H9 (cell line): ENCODE measurements at places on chromosomes 2 and 18. TPM values are rescaled to one million over a fixed set of nuclear protein-coding genes. Genes with fewer than 3 reads are reported as not detected.

GRCh38 chr2:188196343-188197008 is 95.2 kb upstream of the GULP1 start:
- no peak overlapping the region for H3K27ac ChIP-seq
- no peaks in the 10 kb centered on the region for H3K27me3 ChIP-seq
- peaks cover 3% of the 10 kb centered on the region; the same call in 1 of the 2 replicates for H3K4me1 ChIP-seq
- no peaks in the 10 kb centered on the region for H3K36me3 ChIP-seq
- no peak for DNase-seq

- H3K36me3 ChIP-seq, result no peaks in the 10 kb centered on the region
- H3K27me3 ChIP-seq, result no peaks in the 10 kb centered on the region
- no peak overlapping the region for H3K4me3 ChIP-seq
- no peak overlapping the region for H3K27ac ChIP-seq
- no peaks in the 10 kb centered on the region for H3K4me1 ChIP-seq
- DNase-seq, result no peak
Observed at GRCh38 chr2:32260376-32260775, 4.3 kb downstream of the NLRC4 start.

DNA sequence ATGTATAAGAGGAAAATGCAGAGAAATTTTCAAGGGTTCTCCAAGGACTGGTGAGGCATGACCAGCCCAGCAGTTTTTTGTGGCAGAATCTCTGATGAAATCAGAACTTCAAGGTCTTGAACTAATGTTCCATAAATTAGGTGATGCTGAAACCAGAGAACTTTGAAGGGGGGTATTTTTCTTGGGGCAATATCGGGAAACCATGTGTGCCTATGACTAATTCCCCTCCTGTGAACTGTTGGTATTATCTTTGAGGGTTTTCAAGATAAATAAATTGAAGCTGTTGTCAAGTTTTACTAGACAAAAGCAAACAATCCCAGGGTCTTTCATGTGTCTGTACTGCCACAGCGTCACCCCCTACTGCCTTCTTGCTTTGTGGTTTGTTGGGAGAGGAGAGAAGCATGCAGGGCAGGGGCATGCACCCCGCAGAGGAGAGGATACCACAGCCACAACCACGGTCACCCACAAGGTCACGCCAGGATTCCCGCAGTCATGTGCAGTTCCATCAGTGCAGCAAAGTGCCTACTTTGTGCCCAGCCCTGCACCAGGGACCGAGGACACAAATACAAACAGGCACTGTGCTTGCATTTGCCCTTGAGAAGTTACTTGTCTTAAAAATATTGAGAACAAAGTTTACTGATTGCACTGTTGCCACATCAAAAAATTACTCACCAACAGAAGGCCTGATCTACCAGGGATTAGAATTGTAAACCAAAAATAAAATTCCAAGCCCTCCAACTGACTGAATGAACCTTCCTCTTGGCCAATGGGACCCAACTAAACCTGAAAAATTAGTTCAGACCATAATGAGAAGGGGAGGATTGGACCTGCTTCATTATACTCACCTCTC is 413.3 kb upstream of the TRIB2 start:
- no peak for DNase-seq
- H3K36me3 ChIP-seq, result no peaks in the 10 kb centered on the region

The SULT1C2 gene
- 1.6 and 2.2 TPM in 2 replicates for total RNA-seq

The UGT1A4 gene
- total RNA-seq, result not detected in 2 replicates

DNA sequence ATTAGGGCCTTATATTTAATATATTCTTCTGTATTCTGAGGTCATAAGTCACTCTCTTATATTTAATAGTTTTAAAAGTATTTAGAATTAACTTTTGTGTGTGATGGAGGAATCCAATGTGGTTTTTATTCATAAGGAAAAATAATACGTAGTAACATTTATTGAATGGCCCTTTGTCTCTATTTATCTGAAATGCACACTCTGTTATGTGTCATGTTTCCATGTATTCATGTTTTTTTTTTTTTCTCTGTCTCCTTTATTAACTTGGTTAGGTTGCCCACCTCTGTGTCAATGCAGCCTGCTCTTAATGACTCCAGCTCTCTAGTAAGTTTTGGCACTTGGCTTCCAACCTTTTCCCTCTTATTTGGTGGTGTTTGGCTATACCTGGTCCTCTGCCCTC is 33.8 kb downstream of the RNF144A start:
- H3K4me1 ChIP-seq, result no peaks in the 10 kb centered on the region
- no peak for DNase-seq
- H3K27ac ChIP-seq, result no peak overlapping the region
- H3K4me3 ChIP-seq, result no peak overlapping the region
- no peaks in the 10 kb centered on the region; the same call in 2 of the 3 replicates for H3K36me3 ChIP-seq

DNA sequence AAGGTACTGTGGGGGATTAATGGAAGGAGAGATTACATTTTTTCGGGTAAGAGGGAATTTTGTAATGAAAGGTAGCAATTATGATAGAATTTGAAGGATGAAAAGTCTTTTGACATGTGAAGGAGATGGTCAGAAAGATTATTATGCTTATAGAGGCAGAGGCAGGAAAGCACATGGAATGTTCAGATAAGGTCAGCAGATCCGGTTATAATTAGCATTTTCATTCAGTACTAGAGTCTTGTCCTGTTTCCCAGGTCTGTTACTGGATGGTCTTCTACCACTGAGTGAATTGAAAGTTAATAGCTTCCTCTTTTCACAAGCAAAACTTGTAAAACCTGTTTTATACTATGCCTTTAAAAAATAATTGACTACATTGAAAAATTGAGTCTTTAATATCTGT is 116.9 kb downstream of the PHLPP1 start:
- H3K4me1 ChIP-seq, result peaks cover 11% of the 10 kb centered on the region; the same call in 1 of the 2 replicates
- H3K27ac ChIP-seq, result peak overlapping the region; percentile 75
- DNase-seq, result no peak
- peaks cover 12% of the 10 kb centered on the region for H3K36me3 ChIP-seq
- no peaks in the 10 kb centered on the region for H3K27me3 ChIP-seq
- H3K4me3 ChIP-seq, result peak overlapping the region; percentile 46

DNA sequence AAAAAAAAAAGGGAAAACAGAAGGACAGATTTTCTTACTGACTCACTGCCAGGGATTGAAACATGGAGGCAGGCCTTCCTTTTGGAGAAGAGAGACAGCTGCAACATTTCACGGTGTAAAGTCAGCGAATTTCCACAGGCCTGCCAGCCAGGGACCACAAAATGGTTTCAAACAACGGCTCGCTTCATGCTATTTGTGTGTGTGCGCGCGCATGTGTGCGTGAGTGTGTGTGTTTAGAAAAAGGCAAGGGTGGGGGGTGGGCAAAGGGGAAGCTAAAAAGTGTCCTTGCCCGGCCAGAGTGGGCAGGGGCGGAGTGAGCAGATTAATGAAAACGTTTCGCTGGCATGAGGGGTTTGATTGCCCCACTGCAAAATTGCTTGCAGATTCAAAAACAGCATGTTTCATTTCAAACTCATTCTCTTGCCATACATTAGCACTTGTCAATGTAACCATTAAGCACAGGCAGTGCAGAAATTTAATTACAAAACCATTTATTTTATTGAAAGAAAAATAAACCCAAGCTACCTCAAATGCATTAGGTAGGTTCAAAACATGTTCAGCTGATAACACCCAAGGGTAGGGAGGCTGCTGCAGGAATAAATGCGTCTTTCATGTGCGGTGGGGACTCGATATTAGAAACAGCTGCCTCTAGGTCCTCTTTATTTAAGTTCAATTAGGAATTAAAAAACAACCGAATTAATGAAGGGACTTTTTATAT is 182.1 kb upstream of the SIX2 start:
- DNase-seq, result no peak
- H3K4me3 ChIP-seq, result no peak overlapping the region
- peaks cover 4% of the 10 kb centered on the region for H3K4me1 ChIP-seq
- H3K27ac ChIP-seq, result no peak overlapping the region
- no peaks in the 10 kb centered on the region for H3K36me3 ChIP-seq
- no peaks in the 10 kb centered on the region; the same call in 1 of the 2 replicates for H3K27me3 ChIP-seq

DNA sequence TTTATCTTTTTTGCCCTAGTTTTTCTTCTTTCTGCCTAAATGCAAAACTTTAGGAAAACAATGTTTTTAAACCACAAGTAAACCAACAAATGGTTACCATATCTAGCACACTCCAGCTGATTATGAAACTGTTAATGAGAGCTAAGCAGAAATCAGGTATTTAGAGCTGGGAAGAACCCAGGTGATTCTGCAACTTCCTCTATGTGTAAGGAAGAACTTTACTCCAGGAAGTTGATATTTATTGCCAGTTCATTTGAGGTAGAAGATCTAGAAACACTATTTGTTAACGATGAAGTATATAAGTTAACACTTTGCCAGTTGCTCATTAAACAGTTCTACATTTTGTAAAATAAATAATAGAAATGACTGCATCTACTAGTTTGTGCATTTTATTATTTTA is 409.7 kb downstream of the XIRP2 start:
- H3K36me3 ChIP-seq, result peaks cover 13% of the 10 kb centered on the region
- H3K27me3 ChIP-seq, result no peaks in the 10 kb centered on the region
- H3K4me3 ChIP-seq, result no peak overlapping the region
- H3K27ac ChIP-seq, result no peak overlapping the region

- H3K27ac ChIP-seq, result no peak overlapping the region
- H3K36me3 ChIP-seq, result no peaks in the 10 kb centered on the region
- no peak overlapping the region for H3K4me3 ChIP-seq
- no peaks in the 10 kb centered on the region; the same call in 1 of the 2 replicates for H3K4me1 ChIP-seq
- H3K27me3 ChIP-seq, result no peaks in the 10 kb centered on the region
Observed at GRCh38 chr18:13418013-13418710, 199.6 kb downstream of the LDLRAD4 start.

DNA sequence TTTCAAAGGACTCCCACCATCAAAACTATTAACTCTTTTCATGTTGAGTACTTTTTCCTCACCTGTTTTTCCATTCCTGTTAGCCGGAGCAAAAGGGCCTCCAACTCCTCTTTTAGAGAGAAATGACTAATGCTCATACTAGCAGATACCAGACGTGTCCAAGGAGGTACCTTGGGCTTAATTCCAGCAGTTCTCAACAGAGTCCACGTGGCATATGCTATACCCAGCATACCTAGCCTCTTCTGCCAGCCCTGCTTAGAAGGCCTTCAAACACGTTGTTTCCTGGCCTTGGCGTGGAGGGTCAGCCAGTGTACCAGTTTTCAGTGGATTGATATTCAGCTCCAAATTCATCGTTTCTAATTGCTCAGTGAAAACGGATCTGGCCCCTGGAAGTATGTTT is 123.9 kb downstream of the MGAT5 start:
- H3K27ac ChIP-seq, result no peak overlapping the region
- no peaks in the 10 kb centered on the region for H3K27me3 ChIP-seq
- H3K4me1 ChIP-seq, result no peaks in the 10 kb centered on the region
- no peaks in the 10 kb centered on the region; the same call in 1 of the 2 replicates for H3K36me3 ChIP-seq
- no peak for DNase-seq
- H3K4me3 ChIP-seq, result no peak overlapping the region

DNA sequence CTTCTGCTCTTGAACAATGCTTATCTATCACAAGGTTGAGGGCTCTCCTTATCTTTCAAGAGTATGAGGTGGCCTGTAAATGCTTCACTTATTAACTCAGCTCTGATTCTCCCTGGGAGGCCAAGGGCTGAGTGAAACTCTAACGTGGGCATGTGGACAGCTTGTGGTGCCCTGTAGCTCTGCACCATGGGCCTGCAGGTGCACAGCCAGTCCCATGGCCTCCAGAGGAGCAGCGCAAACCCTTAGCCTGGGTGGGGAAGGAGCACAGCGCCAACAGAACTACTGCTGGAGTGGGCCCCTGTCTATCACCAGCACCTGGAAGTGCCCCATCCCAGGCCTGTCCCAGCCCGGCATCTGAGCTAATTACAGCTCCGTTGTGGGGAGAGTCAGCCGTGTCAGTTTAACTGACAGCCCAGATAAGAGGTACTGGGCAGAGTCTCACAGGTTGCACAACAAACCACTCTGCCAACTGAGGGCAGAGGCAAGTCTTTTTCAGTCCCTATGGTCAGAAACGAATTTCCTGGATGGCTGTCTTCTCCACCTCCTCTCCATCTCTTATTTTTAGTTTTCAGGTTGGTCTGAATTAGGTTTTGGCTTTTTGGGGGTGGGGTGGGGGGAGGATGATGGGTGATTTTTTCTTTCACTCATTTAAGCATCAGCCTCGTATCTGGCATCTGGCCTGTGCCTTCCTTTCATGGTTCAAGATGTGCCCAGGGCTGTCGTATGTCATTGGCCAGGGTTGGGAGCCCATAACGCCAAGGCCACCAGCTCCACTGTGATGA is 219.5 kb downstream of the BCL2 start:
- H3K4me1 ChIP-seq, result no peaks in the 10 kb centered on the region; the same call in 1 of the 2 replicates
- peaks cover 4% of the 10 kb centered on the region; the same call in 1 of the 2 replicates for H3K36me3 ChIP-seq
- H3K27ac ChIP-seq, result no peak overlapping the region

DNA sequence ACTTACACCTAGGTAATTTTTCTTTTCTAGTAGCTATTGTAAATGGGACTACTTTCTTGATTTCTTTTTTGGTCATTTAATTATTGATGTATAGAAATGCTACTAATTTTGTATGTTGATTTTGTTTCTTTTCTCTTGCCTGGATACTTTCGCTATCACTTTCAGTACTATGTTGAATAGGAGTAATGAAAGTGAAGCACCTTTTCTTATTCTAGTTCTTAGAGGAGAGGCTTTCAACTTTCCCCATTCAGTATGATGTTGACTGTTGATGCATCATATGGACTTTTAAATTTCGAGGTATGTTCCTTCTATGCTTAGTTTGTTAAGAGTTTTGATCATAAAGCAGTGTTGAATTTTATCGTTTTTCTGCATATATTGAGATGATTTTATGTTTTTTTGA is 142.5 kb downstream of the CDH19 start:
- H3K4me1 ChIP-seq, result no peaks in the 10 kb centered on the region
- no peak overlapping the region for H3K4me3 ChIP-seq
- no peak for DNase-seq
- no peaks in the 10 kb centered on the region for H3K27me3 ChIP-seq
- H3K27ac ChIP-seq, result no peak overlapping the region
